ENCODE measurements at places on chromosomes 1 and 21. TPM values are rescaled to one million over a fixed set of nuclear protein-coding genes. Genes with fewer than 3 reads are reported as not detected.

The RAB4A gene
- total RNA-seq: 52.2 TPM

The HSD3B1 gene
- total RNA-seq: not detected

The MAP3K21 gene
- 0.35 TPM for total RNA-seq

The S100A5 gene
- total RNA-seq: not detected

The ZNF670 gene
- total RNA-seq: 2.8 TPM

The LRRC8B gene
- total RNA-seq: 2.0 TPM

The TCHHL1 gene
- not detected for total RNA-seq

The ALX3 gene
- total RNA-seq: not detected

The SLC9C2 gene
- not detected for total RNA-seq

The DDAH1 gene
- total RNA-seq: 53.7 TPM

The CD244 gene
- total RNA-seq: not detected

The WNT3A gene
- not detected for total RNA-seq

The IL19 gene
- not detected for total RNA-seq

The KLHL12 gene
- total RNA-seq: 24.5 TPM

The EPHA2 gene
- total RNA-seq: 69.8 TPM

The TIE1 gene
- total RNA-seq: 4.6 TPM

The HRNR gene
- not detected for total RNA-seq

The SMG7 gene
- total RNA-seq: 20.2 TPM

The SMIM11 gene
- total RNA-seq: 14.1 TPM

The KIF26B gene
- 15.9 TPM for total RNA-seq

The FBLIM1 gene
- 80.5 TPM for total RNA-seq

The LPAR3 gene
- 3.7 TPM for total RNA-seq

The BEND5 gene
- not detected for total RNA-seq

The NUP210L gene
- total RNA-seq: not detected

The C4BPA gene
- total RNA-seq: not detected
